ENCODE measurements at places on chromosomes 16 and 17. TPM values are rescaled to one million over a fixed set of nuclear protein-coding genes. Genes with fewer than 3 reads are reported as not detected.

Gene PLXDC1
- 10.1 TPM for total RNA-seq

Gene SLC5A11
- not detected for total RNA-seq

Gene C16orf92
- not detected for total RNA-seq

DNA sequence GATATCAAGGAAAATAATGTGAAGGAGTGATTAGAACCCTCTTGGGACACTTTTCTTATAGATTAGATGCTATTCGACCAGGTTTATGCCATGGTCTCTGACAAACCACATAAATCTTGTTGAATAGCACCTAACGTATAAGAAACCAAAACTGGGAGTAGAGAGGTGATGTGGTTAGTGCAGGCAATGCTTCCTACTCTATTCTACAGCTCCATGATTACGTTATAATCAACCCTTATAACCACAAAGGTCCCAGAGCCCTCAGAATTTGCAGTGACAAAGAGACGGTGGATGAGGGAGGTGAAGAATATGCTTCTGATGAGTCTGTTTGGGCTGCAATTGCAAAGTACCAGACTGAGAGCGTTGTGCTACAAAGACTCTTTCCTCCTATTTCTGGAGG, 78.4 kb downstream of the ARHGAP44 start:
- H3K27ac ChIP-seq: no peak overlapping the region
- no peak for DNase-seq
- H3K36me3 ChIP-seq: no peaks in the 10 kb centered on the region
- H3K27me3 ChIP-seq: no peaks in the 10 kb centered on the region
- no peak overlapping the region for H3K4me3 ChIP-seq
- no peaks in the 10 kb centered on the region for H3K4me1 ChIP-seq

DNA sequence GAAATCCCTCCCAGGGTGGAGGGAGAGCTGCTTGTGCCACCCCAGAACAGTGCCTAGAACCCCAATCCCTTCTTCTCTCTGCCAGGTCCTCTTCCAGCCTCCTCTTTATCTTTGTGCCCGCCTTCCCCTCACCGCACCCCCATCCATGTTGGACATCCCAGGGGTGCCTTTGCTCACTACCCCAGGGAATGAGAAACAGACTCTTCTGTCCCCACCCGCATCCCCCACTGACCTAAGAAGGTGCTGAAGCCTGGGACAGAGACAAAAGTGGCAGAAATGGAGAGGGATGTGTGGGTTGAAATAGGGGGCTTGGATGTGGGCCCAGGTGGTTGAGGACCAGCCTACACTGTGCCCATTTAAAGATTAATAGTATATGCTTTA, 17.0 kb downstream of the ALOX15B start:
- peaks cover 36% of the 10 kb centered on the region for H3K27me3 ChIP-seq
- DNase-seq: no peak
- no peaks in the 10 kb centered on the region for H3K4me1 ChIP-seq

GRCh38 chr16:55012793-55013192, 82.1 kb downstream of the IRX5 start:
- H3K27me3 ChIP-seq: peaks cover 2% of the 10 kb centered on the region
- H3K4me3 ChIP-seq: no peak overlapping the region
- no peaks in the 10 kb centered on the region for H3K4me1 ChIP-seq
- no peaks in the 10 kb centered on the region for H3K36me3 ChIP-seq

- DNase-seq: no peak
- H3K27ac ChIP-seq: peak overlapping the region; percentile 96
- no peak overlapping the region for H3K4me3 ChIP-seq
- H3K4me1 ChIP-seq: peaks cover 48% of the 10 kb centered on the region
Measured at GRCh38 chr16:56547949-56548567, 16.8 kb upstream of the MT4 start.

- no peak overlapping the region for H3K4me3 ChIP-seq
- DNase-seq: no peak
- peaks cover 3% of the 10 kb centered on the region for H3K4me1 ChIP-seq
- peaks cover 31% of the 10 kb centered on the region for H3K36me3 ChIP-seq
- no peaks in the 10 kb centered on the region for H3K27me3 ChIP-seq
Measured at GRCh38 chr17:65049085-65049756, 7.3 kb downstream of the GNA13 start.

DNA sequence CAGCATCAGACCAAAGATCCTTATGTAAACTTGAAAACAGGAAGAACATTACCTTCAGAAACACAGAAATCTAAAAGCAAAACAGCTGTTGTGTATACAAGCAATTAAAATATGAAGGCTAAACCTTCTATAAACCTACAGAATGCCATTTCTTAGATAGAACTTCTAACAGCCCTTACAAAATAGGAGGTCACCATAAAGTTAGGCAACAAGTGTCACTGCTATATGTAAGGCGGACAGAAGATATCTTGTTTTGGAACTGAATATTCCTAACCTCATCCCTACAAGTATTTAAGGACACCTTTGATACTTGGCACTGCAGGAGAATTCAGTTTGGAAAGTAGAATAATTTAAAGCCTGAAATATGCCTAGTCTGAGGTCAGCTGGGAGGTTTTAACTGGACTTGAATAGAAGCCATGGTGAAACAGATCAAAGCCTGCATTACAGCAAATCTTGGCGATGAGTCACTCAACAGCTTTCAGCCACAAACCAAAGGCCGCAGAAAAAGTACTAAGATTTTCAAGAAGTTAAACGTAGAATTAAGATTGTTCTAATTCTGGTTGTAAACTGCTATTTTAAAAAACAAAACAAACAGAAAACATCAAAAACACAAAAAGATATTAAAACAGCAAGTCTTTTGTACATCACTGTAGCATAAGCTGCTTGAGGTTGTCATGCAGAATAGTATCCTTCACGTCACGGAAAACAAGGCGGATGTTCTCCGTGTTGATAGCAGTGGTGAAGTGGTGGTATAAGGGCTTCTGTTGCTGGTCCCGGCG, 42.7 kb downstream of the GNA13 start:
- DNase-seq: no peak
- no peaks in the 10 kb centered on the region for H3K27me3 ChIP-seq
- peaks cover 3% of the 10 kb centered on the region for H3K4me1 ChIP-seq
- peaks cover 4% of the 10 kb centered on the region for H3K36me3 ChIP-seq

GRCh38 chr16:30121741-30122571, 1.1 kb downstream of the MAPK3 start:
- peak; percentile 52 for DNase-seq
- H3K27ac ChIP-seq: peak overlapping the region; percentile 89
- H3K36me3 ChIP-seq: peaks cover 35% of the 10 kb centered on the region
- no peaks in the 10 kb centered on the region for H3K27me3 ChIP-seq
- peaks cover 21% of the 10 kb centered on the region for H3K4me1 ChIP-seq

DNA sequence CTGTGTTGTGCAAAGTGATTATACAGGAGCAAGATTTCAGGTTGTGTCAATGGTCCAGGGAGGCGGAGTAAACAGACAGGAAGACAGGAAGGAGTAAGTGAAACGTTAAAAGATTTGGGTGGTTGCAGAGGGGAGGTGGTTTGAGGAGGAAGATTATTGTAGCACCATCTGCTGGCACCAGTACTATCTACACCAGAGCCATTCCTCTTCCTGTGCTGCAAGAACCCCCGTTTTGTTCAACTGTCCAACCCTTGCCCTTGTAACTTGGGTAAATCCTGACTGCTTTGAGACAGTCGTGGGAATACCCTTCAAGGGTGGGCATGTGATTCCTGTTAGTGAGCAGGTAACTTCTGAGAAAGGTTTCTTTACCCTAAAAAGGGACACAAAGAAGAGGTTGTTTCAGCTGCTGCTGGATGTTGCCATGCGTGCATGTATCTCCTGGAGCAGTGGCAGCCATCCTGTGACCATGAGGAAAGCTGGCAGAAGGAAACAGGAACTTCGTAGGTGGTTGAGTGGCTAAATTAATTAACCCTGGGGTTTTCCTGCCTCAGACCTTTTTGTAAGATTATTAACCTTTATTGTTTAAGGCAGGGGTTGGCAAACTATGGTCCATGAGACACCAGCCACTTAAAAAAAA, 124.1 kb downstream of the PRKCA start:
- H3K27me3 ChIP-seq: no peaks in the 10 kb centered on the region
- H3K4me3 ChIP-seq: no peak overlapping the region
- H3K4me1 ChIP-seq: peaks cover 20% of the 10 kb centered on the region
- no peak for DNase-seq
